ENCODE measurements at places on chromosomes 1 and 21.
A peak's percentile ranks its signal among the peaks of the same experiment; 100 is the strongest.

DNA sequence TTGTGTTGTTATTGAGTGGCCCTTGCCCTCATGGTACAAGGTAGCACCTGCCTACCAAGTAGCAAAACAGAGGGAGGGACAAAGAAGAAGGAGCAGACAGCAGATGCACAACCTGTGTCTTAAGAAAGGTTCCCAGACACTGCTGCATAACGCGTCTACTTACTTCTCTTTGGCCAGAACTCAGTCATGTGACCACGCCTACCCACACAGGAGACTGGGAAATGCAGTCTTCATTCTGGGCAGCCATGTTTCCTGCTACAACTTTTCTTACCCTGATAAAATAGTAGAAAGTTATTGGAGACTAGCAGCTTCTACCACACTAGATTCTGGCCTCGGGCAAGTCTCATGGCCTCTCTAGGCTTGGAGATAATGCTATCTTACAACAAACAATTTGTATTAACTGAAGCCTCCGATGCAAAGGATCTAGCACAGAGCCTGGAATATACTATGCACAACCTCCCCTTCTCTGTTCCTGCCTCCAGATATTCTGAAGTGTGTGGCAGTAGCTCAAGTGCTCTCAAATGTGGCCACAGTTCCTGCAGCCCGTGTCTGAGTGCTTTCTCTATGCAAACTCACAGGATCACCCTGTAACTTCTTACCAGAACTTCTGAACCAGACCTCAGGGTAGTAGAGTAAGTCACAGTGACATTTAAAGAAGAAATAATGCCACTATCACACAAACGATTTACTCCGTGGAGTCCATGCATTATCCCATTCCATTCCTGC is 34.1 kb upstream of the BTG2 start:
- no peak for DNase-seq

- no peak for DNase-seq
Measured at GRCh38 chr1:107151295-107151694, 10.5 kb downstream of the NTNG1 start.

GRCh38 chr1:5765997-5766913 is 226.0 kb downstream of the NPHP4 start:
- no peak for DNase-seq

GRCh38 chr1:224377676-224378006 is 21.0 kb downstream of the CNIH4 start:
- DNase-seq, result no peak

DNA sequence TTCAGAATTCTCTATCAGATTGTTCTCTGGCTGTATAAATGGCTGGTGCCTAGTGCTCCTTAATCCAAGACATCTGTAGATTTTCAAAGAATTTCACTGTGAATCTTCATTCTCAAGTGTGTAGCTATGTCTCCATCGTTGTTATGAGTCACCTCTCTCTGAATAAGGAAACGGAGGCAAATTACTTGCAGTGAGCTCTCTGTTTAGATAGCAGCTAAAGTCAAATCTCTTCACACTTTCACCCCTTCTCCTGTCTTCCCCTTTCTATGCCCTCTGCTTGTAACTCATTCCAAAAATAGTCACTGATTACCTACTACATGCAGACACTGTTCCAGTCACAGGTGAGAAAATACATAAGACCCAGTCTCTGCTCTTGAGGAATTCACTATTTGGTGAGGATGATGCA is 39.7 kb downstream of the CHML start:
- DNase-seq, result no peak

GRCh38 chr1:147099192-147099591 is 73.1 kb downstream of the PRKAB2 start:
- DNase-seq, result no peak

- no peak for DNase-seq
Measured at GRCh38 chr1:243848858-243849420, 1.1 kb downstream of the AKT3 start.

- DNase-seq, result no peak
Measured at GRCh38 chr1:48920851-48921250, 144.2 kb upstream of the BEND5 start.

DNA sequence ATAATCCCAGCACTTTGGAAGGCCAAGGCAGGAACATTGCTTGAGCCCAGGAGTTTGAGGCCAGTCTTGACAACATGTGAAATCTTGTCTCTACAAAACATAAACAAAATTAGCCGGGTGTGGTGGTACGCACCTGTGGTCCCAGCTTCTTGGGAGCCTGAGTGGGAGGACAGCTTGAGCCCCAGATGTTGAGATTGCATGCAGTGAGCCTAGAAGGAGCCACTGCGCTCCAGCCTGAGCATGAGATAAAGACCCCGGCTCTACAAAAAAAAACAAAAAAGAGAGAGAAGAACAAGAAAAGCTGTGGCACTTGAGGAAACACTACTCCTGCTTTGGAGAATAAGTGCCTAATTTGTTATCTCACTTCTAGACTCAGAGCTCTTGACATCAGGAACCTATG is 146.6 kb downstream of the GLUL start:
- no peak for DNase-seq

GRCh38 chr1:226404904-226405222 is 3.0 kb downstream of the PARP1 start:
- DNase-seq, result no peak

DNA sequence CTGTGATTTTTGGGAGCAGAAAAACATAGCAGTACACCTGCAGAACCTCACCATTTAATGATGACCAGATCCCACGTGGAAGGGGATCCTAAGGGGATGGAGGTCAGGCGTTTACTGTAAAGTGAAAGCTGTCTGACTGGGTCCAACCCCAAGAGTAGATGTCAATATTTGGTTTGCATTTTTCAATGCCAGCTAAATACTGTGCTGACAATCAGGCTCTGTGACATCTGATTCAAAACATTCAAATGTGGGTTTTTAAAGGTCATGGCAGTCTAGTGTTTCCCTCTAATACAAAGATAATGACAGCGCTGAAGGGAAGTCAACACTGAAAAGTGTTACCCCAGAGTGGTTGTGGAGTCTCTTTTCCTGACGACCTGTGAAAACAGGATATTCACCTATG is 68.1 kb downstream of the SPAG17 start:
- peak; percentile 38 for DNase-seq

- DNase-seq, result no peak
Measured at GRCh38 chr1:76868154-76868882, 1.0 kb downstream of the ST6GALNAC5 start.

GRCh38 chr1:207495801-207496792 is at the start of gene CR1:
TSS of gene CR1 (plus strand) at chr1:207496157. CDS start at chr1:207496268, 111 bp downstream.
- DNase-seq, result no peak

DNA sequence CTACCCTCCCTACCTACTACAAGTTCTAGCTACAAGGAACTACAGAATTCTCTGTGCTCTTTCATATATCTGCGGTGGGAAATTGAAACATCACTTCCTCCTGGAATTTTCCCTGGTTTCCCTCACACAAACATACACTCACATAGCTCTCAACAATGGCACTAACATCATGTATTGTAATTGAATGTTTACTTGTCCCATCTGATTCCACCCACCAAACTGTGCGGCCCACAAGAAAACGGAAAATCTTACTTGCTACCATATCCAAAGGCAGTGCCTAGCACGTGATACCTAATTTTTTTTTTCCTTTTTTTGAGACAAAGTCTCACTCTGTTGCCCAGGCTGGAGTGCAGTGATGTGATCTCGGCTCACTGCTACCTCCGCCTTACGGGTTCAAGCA is 33.9 kb downstream of the NDC1 start:
- DNase-seq, result no peak

GRCh38 chr1:95340061-95340460 is 106.1 kb downstream of the RWDD3 start:
- DNase-seq, result no peak

DNA sequence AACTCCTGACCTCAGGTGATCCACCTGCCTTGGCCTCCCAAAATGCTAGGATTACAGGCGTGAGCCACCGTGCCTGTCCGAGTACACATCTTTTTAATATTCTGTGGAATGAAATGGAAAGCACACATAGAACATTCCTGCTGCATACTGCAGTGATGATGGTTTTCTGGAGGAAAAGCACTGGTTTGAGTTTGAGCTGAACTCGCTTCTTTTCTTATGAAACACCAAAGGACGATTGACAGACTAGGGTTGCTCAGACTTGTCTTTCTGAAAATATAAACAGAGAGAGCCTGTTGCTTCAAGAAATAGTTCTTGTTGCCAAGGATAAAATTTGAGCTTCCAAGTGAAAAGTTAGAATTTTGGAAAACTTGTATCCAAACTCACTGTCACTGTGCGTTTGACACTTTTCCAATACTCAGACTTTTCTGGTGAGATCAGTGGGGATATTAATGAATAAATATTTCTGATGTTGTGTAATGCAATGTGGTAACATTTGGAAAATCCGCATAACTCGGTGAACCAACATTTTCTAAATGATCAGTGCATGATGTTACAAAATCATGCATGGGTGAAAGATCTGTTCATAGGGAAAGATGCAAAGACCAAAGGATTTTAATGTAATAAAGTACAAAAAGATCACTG is 15.0 kb upstream of the ERMAP start:
- DNase-seq, result no peak

DNA sequence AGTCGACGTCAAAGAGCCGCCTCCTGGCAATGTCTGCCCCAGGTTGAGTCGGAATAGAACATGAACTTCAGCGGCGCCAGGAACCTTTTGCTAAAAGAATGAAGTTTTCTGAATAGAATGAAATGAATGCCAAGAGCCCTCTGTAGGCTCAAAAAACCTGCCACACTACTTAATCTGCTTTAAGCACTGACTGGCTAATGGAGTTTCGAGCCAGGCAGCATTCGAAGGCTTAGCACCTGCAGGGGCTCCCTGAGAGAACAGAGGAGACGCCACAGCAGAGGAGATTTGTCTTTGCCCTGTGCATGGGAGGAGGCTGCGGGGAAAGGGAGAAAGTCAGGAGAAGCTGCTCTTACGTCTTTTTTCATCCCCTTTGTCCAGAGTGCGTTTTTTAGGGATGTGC is 641.7 kb downstream of the AJAP1 start:
- DNase-seq, result no peak

GRCh38 chr1:218481116-218481775 is 136.1 kb downstream of the TGFB2 start:
- no peak for DNase-seq

- DNase-seq, result no peak
Measured at GRCh38 chr1:116581323-116581885, 10.6 kb upstream of the CD58 start.

DNA sequence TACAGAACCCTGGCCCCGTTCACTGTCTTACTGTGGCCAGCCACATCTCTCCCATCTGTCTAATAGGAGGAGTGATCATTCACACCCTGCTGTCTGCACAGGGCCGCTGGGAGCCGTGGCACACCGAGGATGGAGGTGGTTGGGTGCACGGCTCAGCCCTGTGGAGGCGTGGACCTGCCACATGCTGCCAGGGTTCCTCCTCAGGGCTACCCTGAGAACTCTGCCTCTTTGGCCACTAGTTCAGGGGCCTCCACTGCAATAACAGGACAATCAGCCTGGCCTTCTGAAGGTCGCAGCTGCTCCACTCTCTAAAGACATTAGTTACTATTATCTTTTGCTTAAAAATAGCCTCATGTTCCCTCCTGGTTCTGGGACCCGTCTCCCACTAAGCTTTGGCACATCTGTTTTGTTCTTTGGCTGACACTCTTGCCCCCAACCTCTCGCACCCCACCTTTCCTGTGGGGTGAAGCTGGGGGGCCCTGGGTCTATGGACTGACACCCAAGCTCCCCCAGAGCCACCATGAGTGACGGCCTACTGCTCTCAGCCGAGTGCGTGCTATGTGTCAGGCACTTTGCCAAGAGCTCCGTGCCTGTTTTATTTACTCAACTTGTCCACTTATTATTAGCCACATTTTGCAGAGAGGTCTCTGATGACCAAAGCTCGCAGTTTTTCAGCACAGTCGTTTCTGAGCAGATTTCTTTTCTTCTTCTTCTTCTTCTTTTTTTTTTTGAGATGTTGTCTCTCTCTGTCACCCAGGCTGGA is 66.3 kb downstream of the ARHGEF10L start:
- no peak for DNase-seq

DNA sequence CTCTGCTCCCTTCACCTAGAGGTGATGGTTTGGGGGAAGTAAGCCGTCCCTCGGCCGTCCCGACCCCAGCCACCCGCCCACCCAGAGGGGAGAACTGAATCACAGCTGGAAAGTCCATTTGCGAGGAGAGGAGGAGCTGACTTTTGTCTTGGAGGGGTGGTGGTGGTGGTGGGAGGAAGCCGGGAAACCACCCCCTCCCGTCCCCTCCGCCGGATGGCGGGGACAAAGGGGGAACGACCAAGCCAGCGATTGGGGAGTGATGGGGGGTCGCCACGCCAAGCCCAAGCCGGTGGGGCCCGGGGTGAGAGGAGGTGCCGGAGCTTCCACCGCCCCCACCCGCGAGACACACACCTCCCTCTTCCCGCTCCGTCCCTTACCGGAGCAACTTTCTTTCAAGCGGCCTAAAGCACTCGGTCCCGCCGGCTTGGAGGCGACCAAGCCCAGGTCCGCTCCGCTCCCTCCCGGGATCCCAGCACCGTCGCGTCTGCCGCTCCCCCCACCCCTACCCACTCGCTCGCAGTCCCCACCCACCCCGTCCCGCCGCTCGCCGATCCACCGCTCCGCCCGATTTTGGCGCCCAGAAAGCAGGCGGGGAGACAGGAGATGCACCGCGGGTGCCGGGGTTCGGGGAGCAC is 540 bp downstream of the ARHGEF2 start:
- no peak for DNase-seq

DNA sequence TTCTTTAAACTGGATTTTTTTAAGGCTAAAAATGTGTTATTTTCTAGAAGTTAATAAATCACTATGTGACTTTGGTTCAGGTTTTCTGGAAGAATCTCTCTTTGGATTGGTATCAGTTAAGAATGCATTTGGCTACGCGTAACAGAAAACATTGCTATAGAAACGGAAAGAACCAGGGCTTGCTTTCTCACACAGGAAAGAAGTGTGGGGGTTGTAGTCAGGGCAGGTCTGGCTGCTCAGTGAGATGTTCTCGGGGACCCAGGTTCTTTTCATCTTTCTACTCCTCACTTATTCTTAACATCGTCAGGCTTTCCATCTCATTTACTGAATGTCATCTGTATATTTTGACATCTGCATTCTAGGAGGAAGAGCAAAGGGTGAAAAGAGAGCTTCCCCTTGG is 191.4 kb downstream of the ZBTB18 start:
- no peak for DNase-seq
